ENCODE measurements at places on chromosomes 7 and 10.

DNA sequence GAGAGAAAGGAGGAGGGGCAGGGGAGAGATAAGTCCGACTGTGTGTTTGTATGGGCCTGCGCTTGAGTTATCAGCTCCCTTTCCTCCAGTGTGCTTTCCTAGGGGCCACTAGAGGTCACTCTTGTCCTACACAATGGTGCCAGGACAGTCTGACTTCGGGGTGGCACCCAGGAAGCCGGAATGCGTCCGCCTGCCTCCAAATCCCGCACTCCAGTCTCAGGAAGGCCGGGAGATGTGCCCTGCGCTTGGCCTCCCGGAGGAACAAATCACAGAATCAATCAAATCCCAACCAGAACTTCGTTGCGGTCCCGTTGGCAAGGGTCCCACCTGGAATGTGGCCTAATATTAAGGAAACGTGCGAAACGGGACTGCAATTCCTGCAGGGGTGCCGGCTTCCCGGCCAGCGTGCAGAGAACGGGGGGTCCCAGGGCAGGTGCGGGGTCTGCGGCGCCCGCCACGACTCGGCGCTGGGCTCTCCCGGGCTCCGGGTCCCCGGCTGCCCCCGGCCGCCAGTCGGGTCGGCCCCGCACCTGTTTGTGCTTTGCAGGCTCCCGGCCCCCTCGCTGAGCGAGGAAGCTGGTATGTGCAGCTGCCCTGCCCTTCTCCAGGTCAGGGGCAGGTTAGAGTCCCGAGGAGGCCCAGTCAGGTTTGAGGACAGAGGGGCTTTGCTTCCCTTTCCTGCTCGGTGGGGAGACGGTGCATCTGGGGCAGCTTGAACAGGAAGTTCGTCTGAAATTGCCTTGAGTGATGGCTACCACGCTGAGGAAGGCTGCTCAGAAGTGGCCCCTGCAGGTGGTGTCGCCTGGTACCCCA is 21.0 kb upstream of the HPS1 start:
- DNase-seq: peak; percentile 63

DNA sequence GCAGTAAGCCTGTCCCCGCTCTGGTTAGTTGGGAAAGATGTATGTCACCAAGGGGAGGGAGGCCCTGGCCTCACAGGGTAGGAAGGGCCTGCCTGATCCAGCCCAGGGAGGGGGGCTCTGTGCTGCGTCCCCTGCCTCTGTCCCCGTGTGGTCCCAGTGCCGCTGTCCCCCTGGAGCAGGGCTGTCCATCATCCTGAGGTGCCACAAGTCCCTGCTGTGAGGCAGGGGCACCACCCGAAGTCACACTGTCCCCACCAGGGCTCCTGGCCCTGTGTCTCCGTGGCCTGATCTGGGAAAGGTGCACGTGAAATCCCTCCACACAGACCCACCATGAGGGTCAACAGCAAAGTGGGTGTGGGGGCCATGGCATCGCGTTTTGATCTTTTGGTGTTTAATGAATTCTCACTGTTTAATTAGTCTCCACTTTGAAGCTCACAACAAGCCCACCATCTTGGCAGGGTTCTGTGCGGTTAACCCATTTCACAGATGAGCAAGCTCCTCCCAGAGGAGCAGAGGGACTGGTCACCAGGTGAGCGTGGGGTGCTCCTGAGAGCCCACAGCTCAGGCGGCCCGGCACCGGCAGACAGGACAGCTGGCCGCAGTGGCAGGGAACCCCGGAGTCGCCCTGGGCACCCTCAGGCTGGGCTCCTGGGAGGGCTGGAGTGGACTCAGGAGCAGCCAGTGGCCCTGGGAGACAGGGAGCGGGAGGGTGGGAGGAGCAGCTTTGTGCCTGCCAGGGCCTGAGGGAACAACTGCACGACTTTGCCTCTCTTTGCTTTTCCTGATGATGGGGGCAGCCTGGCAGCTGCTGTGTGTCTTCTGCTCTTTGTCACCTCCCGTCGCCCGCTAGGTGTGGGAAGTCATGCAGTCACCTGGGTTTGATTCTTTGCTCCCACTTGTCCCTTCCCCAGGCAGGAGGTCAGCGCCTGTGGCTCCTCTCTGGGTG is 12.0 kb upstream of the CRYGN start:
- no peak for DNase-seq

DNA sequence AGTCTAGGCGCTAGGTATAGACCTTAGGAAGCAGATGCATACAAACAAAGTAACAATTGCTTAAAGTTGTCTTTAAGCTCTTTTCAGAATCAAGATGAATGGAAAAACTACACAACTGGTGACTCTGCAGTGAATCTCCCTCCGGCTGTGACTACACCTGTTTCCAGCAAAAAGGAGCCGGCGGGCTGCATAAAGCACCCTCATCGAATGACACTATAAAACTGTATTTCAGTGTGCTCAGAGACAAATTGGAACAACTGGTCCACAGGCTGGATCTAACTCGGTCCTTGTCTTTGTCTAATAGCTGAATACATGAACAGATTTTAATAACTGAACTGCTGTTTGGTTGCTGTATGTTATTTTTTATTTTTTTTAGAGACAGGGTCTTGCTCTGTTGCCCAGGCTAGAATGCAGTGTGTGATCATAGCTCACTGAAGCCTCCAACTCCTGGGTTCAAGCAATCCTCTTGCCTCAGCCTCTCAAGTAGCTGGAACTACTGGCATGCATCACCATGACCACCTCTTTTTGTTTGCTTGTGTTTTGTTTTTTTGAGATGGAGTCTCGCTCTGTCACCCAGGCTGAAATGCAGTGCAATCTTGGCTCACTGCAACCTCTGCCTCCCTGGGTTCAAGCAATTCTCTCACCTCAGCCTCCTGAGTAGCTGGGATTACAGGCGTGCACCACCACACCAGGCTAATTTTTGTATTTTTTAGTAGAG is 64.2 kb upstream of the SVIL start:
- no peak for DNase-seq

DNA sequence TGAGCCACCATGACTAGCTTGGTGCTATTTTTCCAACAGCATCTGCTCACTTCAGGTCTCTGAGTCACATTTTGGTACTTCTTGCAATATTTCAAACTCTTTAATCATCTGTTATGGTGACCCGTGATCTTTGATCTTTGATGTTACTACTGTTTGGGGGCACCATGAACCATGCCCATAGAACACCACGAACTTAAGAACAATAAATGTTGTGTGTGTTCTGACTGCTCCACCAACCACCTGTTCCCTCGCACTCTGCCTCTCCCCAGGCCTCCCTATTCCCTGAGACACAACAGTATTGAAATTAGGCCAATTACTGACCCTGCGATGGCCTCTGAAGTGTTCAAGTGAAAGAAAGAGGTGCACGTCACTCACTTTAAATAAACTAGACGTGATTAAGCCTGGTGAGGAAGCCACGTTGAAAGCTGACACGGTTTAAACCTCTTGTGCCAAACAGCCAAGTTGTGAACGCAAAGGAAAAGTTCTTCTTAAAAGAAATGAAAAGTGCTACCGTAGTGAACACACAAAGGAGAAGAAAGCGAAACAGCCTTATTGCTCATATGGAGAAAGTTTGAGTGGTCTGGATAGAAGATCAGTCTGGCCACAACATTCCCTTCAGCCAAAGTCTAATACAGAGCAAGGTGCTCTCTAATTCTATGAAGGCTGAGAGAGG is 27.2 kb upstream of the ATP6V0A4 start:
- no peak for DNase-seq

DNA sequence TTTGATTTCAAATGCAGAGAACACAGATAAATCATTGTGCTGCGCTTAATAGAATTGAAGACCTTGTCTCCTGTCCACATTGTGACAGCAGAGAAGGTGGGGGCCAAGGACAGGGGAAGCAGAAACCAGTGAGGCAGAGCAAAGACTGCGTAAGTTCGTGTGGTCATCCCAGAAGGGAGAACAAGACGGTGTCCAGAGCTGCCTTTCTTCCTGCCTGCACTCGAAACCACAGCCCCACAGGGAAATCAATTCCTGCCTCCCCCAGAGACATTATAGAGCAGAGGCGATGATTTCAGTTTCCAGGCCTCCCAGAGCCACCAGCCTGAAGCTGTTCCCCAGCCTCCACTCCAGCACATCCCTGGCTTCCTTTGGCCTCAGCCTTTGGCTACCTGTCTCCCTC is 39.7 kb upstream of the UCN3 start:
- DNase-seq: no peak

- DNase-seq: peak; percentile 14
These were observed 59.2 kb upstream of the OIT3 start for GRCh38 chr10:72834183-72834825.

DNA sequence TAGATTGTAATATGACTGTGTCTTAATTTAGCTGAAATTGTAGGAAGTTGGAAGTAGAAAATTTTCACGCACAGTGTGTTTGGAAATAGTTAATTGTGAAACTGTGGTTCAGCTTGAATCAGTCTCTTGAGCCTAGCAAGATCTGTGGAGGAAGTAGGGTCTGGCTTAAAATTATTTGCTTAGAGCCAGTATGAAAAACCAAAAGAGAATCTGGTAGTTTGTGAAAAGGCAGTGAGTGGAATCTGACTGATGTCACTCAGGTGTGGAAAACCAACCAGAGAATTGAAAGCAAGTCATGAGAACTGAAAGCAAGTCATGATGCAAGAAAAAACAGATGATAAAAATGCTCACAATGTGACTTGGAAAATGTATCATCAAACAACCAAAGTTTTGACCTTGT is 11.5 kb downstream of the LIPJ start:
- peak; percentile 44 for DNase-seq

DNA sequence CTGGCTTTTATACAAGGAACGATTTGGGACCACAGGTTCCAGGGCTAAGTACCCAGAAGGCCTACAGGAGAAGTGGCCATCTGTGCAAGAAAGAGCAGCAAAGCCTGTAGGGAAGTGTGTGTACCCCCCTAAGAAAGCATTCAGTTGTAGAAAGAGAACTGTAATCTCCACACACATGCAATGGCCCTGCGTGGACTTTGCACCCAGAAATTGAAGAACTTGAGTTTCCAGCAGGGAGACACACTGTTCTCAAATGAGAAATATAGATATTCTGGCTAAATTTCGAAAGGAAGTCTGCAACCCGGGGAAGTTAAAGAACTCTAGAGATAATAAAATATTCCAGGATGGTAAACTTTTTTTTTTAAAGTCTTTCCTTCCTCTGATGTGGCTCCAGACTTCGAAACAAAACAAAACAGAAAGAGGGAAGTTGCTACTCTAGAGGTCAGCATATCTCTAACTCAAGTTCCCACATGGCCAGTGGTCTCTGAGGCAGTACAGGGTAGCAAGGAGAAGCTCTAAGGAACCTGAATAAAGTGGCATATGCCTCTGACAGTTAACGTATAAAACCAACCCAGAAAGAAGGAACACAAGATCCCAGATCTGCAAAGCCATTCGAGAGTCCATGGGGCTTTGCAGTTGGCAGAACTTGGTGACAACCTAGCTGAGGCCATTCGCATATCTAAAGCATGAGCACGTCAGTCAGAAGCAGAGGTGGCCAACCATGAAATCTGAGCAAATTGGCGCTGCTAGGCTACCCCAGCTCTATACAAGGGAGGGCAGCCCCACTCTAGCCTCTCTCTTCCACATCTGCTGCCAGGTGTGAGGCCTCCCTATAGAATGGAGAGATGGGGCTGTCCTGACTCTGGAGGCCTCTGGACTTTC is 56.6 kb downstream of the ELMO1 start:
- DNase-seq: no peak

GRCh38 chr7:152395112-152395511 is 40.7 kb downstream of the KMT2C start:
- DNase-seq: no peak

DNA sequence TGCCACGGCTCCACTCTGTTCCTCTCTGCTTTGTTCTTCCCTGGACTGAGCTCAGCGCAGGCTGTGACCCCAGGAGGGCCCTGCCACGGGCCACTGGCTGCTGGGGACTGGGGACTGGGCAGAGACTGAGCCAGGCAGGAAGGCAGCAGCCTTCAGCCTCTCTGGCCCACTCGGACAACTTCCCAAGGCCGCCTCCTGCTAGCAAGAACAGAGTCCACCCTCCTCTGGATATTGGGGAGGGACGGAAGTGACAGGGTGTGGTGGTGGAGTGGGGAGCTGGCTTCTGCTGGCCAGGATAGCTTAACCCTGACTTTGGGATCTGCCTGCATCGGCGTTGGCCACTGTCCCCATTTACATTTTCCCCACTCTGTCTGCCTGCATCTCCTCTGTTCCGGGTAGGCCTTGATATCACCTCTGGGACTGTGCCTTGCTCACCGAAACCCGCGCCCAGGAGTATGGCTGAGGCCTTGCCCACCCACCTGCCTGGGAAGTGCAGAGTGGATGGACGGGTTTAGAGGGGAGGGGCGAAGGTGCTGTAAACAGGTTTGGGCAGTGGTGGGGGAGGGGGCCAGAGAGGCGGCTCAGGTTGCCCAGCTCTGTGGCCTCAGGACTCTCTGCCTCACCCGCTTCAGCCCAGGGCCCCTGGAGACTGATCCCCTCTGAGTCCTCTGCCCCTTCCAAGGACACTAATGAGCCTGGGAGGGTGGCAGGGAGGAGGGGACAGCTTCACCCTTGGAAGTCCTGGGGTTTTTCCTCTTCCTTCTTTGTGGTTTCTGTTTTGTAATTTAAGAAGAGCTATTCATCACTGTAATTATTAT is 1.2 kb downstream of the CLDN4 start:
- DNase-seq: no peak

- no peak for DNase-seq
These were observed 42.6 kb upstream of the LRRC4 start for GRCh38 chr7:128073671-128074310.

DNA sequence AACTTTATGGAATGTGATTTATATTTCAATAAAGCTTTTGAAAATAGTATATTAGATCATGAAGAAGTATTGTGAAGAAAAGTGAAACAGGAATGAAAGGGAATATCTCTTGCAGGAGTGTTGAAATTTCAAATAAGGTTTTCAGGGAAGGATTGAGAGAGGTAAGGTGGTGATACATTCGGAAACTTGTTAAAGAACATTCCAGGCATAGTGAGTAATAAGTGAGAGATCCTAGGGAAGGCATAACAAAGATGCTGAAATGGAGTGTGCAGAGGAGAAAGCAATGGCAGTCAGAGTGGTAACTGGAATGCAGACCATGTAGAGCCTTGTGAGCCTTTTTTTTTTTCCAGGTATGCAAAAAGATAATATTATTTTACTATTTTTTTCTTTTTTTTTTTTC is 4.1 kb downstream of the OR9A4 start:
- DNase-seq: no peak

DNA sequence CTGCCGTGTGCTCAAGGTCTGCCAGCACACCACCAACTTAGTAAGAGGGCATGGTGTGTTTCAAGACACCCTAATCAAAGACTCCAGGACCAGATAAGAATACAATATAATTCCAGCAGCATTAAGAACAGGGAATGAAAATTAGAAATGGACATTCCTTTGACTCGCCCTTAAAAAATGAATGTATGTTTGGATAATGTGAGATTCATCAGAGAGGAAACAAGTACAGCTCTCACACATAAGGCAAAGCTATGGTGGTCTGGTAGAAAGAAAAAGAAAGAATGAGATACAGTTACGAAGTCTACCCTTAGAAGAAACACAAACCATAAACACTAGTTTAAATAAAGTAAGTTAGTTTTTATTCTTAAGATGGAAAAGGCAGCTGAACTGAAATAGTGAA is 174.8 kb upstream of the ANK3 start:
- DNase-seq: no peak

GRCh38 chr10:14648005-14648765 is 126.5 kb downstream of the FAM107B start:
- peak; percentile 84 for DNase-seq

DNA sequence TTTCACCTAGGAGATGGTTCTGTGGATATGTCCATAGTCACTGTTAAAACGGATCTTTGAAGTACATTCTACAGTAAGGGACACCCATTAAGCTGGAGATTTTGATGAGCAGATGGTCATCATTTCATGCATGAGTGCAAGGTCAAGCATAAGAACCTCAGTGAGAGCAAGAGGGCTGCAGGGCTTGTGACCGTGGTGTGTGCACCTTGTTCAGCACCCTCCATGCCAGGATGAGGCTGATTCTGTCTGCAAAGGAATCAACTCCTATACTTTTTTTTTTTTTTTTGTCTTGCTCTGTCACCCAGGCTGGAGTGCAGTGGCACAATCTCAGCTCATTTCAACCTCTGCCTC is 17.6 kb downstream of the PDSS1 start:
- DNase-seq: no peak

All from GM06990 (cell line).